NCI-H524 treated with DMSO at 0.1 percent for 48 hours (cell line): ENCODE measurements at places on chromosomes 1 and 21.

- DNase-seq = no peak
These were observed 199.8 kb downstream of the CRB1 start for GRCh38 chr1:197467881-197468280.

DNA sequence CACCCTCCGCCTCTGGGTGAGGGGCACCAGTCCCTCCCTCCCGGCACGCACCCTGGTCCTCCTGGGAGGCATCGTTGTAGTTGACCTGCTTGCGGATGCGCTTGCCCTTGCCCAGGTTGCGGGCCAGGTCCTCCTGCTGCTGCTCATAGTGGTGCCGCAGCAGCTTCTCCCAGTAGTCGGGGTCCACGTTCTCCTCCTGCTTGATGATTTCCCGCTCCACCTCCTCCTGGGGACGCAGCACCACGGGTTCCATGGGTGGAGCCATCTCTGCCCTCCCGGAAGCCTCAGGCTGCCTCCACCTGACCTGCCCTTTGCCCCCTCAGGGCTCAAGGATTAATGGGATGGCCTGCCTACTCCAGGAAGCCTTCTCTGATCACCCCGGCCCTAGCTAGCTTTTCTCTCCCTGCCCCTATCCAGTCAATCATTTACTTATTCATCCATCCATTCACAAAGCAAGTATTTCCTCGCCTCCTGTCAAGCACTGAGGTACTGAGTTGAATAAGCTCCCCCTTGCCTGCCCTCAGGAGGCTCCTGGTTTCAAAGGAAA, 53.5 kb downstream of the CHD5 start:
- no peak for DNase-seq

DNA sequence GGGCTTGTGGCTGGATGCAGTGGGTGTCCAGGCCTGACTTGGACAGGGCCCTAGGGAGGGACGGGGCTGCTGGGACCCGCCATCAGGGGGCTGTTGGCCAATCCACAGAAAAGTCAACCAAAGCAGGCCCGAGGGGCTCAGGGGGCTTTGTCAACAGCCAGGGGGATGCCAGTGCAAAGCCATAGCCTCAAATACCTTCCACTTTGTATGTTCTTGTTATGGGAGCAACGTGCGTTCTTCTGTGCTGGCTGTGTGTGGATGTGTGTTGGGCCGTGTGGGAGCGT, 35.4 kb upstream of the ARF1 start:
- no peak for DNase-seq

DNA sequence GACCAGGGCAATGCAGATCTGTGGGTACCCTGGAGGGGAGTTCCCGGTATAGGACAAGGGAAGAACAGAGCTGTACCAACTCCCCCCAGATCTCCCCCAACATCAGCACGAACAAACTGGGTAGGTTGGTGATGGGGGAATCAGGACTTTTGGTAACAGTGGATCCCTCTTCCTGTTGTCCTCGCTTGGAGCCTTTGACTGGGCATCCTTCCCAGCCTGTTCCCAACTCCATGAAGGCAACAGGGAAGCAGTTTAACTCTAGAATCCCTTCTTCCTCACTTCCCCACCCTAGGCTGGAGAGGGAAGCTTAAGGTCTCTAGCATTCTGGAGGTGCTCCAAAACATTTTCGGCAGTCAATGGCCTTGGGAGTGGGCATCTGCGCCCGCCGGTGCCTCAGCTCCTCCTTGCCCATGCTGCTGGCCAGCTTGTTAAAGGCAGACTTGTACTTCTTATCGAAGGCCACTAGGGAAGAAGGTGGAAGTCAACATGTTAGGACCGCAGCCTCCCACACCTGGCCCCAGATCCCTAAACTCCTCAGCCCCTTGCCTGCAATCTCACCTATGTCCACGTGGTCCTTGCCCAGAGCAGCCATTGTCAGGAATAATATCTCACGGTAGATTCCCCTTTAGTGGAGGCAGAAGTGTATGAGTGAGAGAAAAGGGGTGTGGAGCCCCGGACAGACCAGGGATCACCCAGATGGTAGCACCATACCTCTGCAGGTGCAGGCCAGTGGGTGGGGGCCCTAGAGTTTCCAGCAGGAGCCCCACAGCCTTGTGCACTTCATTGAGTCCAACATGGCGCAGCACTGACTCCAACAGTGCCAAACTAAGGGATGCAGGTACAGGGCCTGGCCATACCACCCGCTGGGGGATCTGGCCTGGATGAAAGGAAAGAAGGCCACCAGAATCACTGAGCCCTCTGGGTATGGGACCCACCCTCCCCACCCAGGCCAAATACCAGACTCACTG, 7.5 kb upstream of the GATAD2B start:
- no peak for DNase-seq

- no peak for DNase-seq
These were observed 36.9 kb upstream of the HIVEP3 start for GRCh38 chr1:41955461-41956159.

DNA sequence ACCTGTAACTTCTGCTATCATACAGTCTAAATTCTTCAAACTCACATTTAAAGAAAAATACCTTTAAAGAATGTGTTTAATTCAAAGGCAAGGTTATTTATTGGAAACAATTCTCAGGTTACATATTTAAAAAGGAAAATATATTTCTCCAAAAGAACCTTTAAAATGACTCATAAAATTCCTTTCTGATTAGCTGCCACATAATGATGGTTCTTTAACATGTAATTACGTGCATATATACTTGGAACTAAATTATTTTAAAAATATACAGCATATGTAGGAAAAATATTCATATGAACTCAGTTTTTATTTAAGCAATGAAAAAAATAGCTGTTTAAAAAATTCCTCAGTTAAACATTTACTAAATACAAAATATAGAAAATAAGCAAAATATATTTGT, 173.6 kb downstream of the COP1 start:
- no peak for DNase-seq

GRCh38 chr1:164569866-164570265, 10.9 kb downstream of the PBX1 start:
- DNase-seq = no peak

DNA sequence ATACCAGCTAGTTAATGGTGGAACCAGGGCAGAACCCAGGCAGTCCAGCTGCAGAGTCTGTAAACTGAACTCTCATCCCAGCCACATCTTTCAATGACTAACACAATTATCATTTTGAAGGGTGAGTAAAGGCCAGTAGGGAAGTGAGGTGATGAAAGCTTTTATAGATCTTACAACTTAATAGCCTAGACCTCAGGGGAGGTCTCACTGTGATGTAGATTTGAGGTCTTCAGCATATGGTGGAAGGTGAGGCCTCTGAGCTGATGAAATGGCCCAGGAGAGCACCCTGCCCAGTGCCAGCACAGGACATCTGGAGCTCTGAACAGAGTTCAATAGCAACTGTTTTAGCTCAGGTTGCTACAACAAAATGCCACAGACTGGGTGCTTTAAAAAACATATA, 44.8 kb upstream of the POU2F1 start:
- DNase-seq = no peak

DNA sequence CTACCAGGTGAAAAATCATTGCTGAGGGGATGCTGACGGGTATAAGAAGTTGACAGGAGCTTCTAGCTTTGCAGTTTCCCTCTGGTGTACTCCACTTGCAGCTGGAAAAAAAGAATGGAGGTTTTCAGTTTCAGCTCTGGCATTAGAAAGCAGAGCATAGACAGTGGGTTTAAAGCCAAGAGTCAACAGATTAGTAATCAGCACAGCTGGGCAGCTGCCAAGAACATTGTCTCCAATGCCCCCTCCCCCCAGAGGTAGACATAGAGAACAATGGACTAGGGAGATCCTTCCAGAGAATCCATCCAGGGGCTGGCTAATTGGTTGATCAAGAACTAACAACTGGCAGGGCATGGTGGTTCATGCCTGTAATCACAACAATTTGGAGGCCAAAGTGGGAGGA, 10.1 kb upstream of the ZBTB8B start:
- no peak for DNase-seq

DNA sequence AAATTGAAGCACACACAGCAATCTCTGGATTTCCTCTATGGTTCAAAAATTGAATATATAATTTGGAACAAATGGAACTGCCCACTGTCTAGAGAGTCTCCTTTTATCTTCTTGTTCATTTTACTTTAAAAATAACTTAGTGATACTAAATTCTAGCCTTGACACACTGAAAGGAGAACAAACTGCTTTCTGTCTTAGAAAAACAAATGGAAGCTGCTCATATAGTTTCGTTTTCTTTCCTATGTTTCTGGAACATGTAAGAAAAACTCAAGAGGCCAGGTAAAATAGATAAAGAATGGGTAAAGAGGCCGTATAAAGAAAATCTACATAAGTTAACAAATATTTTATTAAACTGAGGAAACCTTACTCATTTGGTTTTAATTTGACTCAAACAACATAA, 332.7 kb downstream of the NEGR1 start:
- DNase-seq = no peak
